CD4-positive, alpha-beta T cell treated with Interleukin-2 at 100 ng/mL for 4 hours (primary cell): ENCODE measurements at places on chromosomes 12 and 14.

- DNase-seq = peak; percentile 52
Observed at GRCh38 chr14:77026930-77027537, 1.5 kb downstream of the IRF2BPL start.

- no peak for DNase-seq
Observed at GRCh38 chr12:34398706-34399630, 376.7 kb downstream of the ALG10 start.

- no peak for DNase-seq
Observed at GRCh38 chr12:6355491-6356373, 13.9 kb upstream of the TNFRSF1A start.

- no peak for DNase-seq
Observed at GRCh38 chr12:21526053-21526452, at the start of gene SPX. Gene SPX (plus strand): TSS chr12:21526296. CDS start chr12:21526473, 177 bp downstream.

DNA sequence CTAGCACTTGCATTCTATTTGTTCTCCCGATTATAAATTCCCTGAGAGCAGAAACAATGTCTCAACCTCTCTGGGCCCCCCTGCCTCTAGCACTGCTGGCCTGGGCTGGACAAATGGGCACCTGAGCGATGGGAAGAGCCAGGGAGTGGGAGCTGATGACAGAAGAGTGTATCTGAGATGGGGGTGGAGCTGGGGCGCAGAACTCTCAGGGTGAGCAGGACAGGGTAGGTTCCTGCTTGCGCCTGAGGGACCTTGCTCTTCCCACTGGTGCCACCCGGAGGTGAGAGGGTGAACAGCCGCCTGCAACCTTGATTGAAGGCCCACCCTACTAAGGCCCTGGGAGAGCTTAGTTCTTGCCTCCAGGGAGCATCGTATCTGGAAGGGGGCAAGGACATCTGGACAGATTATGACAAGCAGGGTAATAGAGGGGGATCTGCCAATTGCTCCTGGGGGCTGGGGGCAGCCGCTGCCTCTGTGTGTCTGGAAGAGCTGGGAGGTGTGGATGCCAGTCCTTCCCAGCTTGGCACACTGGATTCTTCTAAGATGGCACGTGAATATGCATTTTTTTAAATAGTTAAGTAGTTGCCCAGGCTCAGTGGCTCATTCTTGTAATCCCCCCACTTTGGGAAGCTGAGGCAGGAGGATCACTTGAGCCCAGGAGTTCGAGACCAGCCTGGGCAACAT lies 43.0 kb upstream of the TSPAN9 start:
- peak; percentile 2 for DNase-seq

DNA sequence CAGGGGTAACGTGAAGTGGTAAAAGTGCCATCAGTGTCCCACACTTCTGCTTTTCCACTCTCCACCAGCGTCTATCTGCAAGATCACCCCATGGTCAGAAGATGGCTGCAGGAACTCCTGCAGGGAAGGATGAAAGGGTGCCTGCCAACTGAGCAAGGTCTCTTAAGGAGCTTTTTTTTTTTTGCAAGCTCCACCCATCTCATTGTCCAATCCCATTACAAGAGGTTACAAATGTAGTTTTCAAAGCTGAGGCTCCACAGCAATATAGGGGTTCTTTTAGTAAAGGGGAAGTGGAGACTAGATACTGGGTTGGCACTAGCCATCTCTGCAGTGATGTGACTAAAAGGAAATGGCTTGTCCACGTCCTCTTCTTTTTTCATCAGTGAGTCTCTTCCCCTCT lies 5.9 kb upstream of the BHLHE41 start:
- no peak for DNase-seq

GRCh38 chr14:86481104-86481503 lies 951.2 kb downstream of the FLRT2 start:
- no peak for DNase-seq

GRCh38 chr12:119198440-119198839 lies 19.7 kb downstream of the HSPB8 start:
- no peak for DNase-seq

- no peak for DNase-seq
Observed at GRCh38 chr12:71589478-71589881, 74.2 kb downstream of the ZFC3H1 start.

DNA sequence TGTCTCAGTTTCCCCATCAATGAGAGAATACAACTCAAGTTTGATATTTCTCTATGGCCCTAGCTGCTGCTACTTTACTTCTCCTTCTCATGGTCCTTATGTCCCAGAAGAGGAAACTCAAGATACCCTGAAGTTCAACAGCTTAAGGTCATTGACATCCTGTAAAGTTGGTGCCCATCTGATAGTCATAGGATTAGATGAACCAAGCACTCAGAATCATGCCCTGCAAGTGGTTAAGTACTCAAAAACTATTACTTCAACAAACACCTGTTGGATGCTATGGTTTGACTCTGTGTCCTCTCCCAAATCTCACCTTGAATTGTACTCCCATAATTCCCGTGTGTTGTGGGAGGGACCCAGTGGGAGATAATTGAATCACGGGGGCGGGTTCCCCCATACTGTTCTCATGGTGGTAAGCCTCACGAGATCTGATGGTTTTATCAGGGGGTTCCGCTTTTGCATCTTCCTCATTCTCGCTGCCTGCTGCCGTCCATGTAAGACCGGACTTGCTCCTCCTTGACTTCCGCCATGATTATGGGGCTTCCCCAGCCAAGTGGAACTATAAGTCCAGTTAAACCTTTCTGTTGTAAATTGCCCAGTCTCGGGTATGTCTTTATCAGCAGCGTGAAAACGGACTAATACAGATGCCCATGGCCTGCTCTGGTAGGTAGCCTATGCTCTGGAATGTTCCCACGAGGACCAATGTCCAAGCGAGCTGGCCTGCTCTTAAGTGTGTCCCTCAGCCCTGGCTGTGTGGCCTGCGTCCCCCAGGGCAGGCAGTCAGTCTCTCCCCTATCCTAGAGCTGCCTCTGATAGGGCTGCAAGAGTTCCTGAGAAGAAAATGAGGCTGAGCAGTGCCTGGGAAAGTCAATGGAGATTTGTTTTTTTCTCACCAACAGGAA lies 18.1 kb downstream of the CAMKK2 start:
- DNase-seq = no peak

DNA sequence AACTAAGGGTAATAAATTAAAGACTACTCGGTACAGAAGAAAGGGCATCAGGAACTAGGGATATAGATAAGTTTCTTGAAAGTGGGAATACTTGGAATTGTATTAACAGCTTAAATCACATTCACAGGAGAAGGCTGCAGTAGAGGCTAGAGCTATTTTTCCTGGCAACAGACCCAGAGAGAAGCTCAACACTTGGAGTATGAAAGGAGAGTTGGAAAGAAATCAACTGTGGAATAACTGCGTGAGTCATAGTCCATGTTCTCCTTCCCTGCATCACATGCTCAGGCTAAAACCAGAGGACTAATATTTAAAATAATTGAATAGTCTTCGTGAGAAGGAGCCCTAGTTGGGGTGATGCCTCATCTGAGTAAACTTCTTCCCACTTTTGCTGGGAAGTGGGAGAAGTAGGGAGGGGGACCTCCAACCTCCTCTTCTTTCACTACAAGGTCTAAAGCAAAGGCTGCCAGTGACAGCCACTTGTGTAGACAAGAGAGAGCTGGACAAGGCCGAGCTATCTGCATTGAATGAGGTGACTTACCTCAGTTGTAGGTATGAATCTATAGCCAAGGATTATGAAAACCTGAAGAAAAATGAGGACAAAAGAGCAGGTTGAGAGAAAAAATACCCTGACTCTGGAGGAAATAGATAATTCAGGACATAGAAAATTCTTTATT lies 32.7 kb downstream of the DYRK2 start:
- DNase-seq = no peak

- peak; percentile 67 for DNase-seq
Observed at GRCh38 chr12:124898200-124898922, 16.1 kb downstream of the UBC start.

DNA sequence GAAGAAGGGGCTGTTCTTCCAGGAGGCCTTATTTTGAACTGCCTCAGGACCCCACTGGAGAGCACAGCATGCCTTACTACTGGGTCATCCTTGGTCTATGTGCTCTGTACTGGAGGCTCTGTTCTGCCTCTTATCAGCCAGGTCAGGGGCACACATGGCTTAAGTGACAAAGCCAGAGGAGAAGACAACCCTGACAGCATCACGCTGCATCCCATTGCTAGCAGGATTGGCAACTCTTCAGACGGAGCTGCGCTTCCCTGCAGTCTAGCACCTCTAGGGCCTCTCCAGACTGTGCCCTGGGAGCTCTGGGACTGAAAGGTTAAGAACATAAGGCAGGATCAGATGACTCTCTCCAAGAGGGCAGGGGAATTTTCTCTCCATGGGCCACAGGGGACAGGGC lies 17.3 kb upstream of the TIGAR start:
- no peak for DNase-seq
